ENCODE measurements at places on chromosomes 7 and 10.

DNA sequence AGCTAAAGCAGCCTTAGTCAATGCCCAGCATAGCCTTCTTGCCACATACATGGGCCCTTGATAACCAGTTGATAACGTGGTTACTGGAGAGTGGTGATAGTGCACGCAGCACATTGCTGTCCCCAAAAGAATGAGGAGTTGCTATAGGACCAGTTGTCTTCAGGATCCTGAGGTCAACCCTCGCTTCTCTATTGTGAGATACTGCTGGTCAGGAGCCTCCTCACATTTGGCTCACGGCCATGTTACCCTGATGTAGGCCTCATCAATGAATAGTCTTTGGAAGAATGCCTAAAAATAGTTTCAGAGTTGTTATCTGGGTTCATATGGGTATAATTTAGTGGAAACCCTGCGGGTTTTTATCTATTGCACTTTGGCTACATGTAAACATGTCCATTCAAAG, 230.7 kb downstream of the VTI1A start:
- DNase-seq, result no peak

GRCh38 chr7:78279457-78279856, 480.9 kb downstream of the PHTF2 start:
- DNase-seq, result no peak

DNA sequence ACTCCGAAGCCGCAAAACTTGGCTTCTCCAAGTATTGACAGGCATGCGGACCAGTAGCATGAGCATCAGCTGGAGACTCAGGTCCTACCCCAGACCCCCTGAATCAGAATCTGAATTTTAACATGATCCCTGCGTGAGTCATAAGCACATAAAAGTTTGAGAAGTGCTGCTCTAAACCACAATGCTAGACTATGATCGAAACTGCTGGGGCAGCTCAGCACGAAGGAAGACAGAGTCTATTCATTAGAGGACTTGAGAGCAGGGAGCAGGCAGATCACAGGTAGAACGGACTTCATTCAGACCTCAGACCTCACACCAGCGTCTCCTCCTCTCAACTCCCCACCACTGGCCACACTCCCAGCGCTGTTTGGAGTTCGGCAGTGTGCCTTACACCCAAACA, 16.9 kb downstream of the CAMK2G start:
- no peak for DNase-seq

DNA sequence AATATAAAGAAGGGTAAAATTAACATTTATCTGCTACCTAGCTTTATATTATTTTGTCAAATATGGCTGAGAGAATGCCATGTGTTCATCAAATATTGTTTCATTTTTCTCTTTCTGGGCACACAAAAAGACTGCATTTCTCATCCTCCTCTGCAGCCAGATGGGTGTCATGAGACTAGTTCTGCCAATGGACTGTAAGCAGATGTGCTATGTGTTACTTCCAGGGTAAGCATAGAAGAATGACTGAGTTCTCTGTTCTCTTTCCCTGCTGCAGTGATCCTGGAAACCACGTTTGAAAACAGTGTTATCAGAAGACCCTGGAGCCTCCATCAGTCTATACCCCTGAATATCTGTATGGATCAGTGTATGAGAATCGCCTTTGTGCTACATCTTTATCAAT, 24.1 kb upstream of the SLK start:
- no peak for DNase-seq

DNA sequence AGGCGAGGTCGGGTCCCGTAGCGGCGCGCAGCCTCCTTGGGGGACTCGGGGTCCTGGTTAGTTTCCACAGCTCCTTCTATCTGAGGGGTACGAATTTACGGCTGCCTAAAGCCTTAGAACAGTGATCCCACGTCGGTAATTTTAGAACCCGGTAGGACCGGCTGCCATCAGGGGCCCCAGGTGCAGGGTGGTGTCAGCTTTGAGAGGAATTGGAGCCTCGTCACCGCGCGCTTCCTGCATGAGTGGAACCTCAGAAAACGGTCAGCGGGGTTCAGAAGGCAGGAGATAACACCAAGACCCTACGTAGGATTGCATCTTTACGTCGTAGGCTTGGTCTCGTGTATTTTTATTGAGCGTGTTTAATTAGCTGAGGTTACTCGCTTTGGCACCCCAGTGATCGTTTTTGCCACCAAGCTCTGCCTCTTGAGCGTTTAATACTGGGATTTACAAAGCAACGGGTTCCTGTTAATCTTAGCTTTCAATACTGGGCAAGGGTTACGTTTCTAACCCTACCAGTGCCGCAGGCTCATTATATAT, 443 bp downstream of the RNF32 start:
- peak; percentile 17 for DNase-seq

DNA sequence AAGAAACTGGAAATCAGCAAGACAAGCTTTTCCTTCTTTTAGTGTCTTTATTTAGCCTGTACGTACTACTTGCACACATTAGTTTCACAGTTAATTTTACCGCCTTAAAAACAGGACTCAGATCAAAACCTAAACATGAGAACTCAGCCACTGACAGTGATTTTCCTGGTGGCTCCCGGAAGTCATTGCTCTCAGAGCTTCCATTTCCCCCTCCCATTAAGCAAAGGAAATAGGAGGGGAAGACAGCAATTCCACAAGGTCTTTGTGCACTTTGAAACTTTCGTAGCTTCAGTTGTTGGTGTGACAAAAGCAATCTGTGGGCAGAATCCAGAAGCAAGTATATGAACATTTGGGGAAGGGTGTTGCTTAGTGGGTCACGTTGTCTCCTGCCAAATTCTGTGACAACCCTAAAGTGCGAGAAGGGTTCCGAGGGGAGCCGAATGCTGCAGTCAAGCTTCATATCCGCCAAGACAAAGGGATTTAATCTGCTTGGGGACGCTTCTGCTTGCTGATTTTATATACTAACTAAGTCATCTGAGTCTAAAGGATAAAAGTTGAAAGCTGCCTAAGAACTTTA, 30.4 kb downstream of the FAM53B start:
- DNase-seq, result no peak

GRCh38 chr7:93014410-93014809, 103.4 kb downstream of the SAMD9 start:
- no peak for DNase-seq

GRCh38 chr10:60162631-60163030, 227.0 kb downstream of the ANK3 start:
- DNase-seq, result no peak

DNA sequence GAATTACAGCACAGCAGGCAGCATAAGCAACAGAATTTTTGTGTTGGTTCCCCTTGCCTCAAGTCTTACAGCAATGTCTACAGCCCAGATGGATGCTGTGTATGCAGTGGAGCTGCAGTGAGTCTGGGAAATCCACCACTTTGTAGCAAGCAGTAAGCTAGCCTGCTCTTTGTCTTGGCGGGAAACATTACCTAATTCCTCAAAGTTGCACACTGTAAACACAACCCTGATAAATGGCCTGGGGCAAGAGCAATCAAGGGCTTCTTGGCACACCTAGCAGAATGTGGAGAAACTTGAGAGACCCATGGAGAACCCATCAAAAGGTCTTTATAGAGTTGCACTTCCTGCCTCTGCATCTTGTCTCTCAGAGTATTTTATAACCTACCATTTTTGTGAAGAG, 102.0 kb upstream of the FOXP2 start:
- DNase-seq, result no peak

GRCh38 chr7:607938-608337, 88.3 kb upstream of the PDGFA start:
- no peak for DNase-seq

DNA sequence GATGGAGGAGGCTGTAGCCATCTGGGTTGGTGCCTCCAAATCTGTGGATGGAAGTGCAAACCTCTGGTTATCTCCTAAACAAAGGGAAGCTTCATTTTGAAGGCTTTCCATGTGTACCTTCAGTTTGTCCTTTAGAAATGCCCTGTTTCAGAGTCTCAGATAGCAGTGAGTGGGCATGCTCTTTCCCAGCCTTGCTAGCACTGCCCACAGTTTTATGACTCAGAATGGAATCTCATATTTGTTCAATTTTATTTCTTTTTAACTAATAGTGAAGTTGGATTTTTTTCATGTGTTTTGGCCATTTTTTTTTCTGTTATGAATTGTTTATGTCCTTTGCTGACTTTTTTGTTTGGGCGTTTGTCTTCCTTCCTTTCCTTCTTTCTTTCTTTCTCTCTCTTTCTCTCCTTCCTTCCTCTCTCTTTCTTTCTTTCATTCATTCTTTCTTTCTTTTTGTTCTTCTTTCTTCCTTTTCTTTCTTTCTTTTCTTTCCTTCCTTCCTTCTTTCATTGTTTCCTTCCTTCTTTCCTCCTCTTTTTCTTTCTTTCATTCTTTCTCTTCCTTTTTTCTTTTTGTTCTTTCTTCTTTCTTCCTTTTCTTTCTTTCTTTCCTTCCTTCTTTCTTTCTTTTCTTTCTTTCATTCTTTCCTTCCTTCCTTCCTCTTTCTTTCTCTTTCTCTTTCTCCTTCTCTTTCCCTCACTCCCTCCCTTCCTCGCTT, 25.6 kb downstream of the PRF1 start:
- no peak for DNase-seq

- no peak for DNase-seq
Observed at GRCh38 chr7:100686201-100686821, 7.7 kb downstream of the GIGYF1 start.

GRCh38 chr7:27899601-27900000, 159.6 kb downstream of the TAX1BP1 start:
- no peak for DNase-seq

- no peak for DNase-seq
Observed at GRCh38 chr10:6729071-6729774, 149.1 kb upstream of the PRKCQ start.

- no peak for DNase-seq
Observed at GRCh38 chr7:1940863-1941262, 270.8 kb downstream of the ELFN1 start.

- DNase-seq, result no peak
Observed at GRCh38 chr10:109889867-109890266, 33.4 kb downstream of the XPNPEP1 start.

DNA sequence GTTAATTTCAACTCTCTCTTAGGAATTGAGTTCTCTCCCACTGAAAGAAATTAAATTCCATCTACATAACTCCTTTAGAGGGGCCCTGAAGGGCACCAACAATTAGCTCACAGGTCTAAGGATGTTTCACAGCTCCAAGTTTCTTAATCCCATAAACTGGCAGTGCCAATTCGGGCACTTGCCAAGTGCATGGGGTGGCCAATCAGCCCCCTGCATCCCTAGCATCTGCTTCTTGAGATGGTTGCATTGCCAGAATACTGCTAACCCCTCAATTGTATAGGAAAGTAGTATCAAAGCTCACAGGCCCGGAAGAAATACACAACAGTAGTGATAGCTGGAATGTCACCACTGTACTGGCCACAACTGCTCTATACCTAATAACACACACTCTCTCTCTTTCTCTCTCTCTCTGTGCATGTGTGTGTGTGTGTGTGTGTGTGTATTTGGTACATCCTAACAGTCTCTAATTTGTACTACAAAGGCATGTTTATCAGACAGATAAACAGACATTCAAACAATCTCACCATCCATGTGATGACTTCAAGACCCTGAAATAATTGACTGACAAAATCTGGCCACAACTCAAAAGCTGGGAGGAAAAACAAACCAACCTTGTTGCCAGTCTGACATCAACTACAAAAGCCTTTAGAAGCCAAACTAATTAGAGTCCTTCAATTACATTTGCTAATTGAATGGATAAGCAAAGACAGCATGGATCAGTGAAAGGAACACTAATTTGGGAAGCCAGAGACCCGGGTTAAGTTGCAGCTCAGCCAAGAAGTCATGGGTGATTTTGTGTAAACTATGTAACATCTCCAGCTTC, 27.8 kb downstream of the HIBADH start:
- no peak for DNase-seq

- DNase-seq, result peak; percentile 33
Observed at GRCh38 chr7:90412458-90413184, 9.4 kb downstream of the CLDN12 start.

DNA sequence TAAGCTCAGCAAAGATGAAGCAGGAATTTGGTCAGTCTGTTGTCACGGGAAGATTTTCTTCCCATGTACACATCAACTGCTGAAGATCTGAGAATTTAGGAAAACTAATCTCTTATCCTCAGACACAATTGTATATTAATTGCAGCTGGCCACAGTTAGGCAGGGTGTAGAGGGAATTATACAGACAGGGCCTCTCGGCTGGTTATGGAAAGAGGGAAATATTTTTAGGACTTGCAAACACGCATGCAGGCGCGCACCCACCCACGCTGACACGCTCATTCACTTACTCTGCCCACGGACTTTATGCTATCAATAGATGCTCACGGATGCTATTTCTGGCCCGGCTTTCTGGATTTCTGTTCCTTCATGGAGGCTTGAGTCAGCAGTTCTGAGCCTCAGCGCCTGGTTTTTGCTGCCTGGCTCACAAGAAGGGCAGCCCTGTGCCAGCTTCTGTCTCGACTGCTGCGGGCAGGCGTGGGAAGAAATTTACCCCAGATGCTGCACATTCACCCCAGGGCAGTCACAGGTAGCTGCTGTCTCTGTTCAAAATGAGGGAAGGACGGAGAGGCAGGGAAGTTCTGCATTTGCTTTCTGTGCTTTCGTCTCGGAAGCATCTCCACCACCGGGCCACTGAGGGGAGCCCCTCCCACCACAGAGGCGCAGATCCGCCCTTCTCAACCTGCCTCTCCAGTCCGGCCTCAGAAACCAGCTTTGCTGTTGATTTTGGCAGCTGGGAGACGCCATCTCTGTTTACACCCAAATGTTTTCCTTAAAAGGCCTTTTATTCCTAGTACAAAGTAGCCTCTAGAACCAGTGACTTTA, 116.3 kb upstream of the BTBD16 start:
- DNase-seq, result no peak

GRCh38 chr10:12969951-12970350, 31.6 kb downstream of the CCDC3 start:
- DNase-seq, result no peak

- DNase-seq, result no peak
Observed at GRCh38 chr10:33559105-33559504, 224.6 kb upstream of the NRP1 start.

DNA sequence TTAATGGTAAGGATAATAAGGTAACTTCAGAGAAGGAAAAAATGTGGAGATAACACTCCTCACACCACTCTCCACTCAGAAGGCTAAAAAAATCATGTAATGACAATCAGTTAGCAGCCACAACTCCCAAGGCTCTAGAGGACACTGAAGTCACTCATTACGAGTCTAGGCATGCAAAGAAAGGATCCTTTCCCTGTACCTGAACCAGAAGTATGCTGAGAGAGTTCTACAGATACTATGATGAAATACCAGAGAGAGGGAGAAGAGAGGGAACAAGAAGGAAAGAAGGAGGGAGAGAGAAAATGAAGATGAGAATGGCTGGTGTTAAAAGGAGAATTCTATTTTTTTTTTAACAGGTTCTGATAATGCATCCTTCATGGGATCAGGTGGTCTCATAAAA, 224.3 kb upstream of the PLXNA4 start:
- DNase-seq, result no peak

- no peak for DNase-seq
Observed at GRCh38 chr10:111079781-111080180, 3.0 kb downstream of the ADRA2A start.

DNA sequence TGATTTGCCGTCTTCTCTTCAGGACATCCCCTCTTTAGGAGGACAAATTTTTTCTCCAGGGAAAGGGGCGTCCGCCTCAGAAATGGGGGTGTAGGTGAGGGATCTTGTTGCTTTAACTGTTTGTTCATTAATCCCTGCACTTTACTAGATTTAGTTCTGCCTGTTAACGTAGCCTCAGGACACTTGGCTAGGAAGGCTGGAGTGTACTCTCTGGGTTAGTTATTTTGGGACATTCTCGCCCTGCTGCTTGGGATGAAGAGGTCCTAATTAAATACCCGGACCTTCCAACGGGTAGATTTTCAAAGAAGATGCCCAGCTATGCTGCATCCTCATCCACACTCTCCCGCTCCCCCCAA, 552 bp upstream of the ZNF365 start:
- DNase-seq, result no peak

- no peak for DNase-seq
Observed at GRCh38 chr7:20795881-20796280, 9.2 kb upstream of the SP8 start.

- peak; percentile 28 for DNase-seq
Observed at GRCh38 chr10:48215486-48216203, 58.9 kb downstream of the FRMPD2 start.
